ENCODE measurements at places on chromosomes 1 and 21.

- no peak for DNase-seq
Observed at GRCh38 chr1:81170721-81171120, 630.0 kb upstream of the ADGRL2 start.

DNA sequence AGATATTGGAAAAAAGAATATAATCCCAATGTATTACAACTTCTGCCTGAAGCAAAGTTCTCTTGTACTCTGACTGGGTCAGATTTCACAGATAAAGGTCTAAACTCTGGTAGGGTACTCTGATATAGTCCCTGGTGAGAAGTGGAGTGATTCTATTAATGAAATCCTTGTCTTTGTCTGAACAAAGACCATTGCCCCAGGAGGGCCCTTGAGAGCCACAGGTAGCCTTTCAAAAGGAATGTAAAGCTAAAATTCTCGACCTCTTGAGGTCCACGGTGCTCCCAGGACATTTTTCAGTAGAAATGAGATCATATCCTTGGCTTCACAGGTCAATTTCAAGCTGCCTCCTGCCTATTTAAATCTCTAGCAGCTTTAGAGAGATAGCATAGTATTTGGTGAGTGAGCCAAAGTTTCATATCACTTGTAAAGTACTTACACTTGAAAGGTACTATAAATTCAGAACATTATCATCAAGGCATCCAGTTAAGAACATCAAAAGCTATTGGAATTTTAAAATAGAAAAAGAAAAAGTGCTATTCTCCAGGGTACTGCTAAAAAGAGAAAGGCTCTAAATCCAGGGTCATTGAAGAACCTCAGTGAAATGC lies 10.1 kb downstream of the TNNI3K start:
- no peak for DNase-seq

DNA sequence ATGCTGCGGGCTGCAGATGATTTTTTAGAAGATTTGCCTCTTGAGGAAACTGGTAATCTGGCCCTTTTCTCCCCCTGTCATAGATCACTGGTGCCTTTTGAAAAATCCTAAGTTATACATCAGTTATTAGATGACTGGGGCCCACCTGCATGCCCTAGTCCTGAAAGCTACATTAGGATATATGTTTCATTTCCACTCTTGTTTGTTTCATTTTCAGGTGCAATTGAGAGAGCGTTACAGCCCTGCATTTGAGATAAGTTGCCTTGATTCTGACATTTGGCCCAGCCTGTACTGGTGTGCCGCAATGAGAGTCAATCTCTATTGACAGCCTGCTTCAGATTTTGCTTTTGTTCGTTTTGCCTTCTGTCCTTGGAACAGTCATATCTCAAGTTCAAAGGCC lies 8.1 kb upstream of the IFI44 start:
- DNase-seq, result no peak

DNA sequence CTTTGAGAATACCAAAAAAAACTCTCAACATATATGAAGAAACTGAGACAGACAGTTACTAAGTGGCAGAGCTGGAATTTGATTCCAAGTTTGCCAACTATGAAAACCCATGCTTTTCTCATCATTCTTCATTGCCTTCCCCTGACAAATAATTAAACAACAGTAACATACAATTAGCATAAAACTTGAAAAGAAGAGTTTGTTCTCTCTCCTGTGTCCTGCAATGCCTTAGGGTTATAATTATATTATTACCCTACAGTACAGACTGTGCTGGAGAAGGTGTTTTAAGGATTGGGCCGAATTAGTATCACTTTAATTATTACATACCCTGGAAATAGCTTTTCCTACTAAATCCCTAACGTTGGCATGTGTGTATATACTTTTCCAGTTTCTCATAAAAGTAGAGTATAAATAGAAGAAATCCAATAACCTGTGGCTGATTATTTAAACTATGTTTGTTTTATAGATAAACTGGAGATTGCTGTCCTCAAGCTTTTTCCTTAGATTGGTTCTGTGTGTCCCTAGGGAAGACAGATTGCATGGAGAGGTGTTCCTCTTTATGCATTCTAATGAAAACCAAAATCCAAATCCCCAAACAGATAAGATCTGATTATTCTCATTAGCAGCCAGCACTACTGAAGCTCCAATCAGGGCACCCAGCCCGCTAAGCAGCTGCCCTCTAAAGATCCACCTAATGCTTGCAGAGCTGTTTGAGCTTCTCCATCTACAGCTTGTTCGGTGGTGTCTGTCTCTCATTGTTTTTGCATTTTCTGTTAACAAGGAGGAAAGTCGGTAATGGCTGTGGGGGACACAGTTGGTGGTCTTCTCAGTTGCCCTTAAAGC lies 156.3 kb downstream of the TM2D1 start:
- DNase-seq, result no peak

- no peak for DNase-seq
Observed at GRCh38 chr1:84749427-84749826, 59.2 kb upstream of the SSX2IP start.

- DNase-seq, result no peak
Observed at GRCh38 chr1:56512724-56513494, 66.5 kb downstream of the PLPP3 start.

GRCh38 chr1:69191335-69191734 lies 376.4 kb upstream of the LRRC7 start:
- DNase-seq, result no peak

DNA sequence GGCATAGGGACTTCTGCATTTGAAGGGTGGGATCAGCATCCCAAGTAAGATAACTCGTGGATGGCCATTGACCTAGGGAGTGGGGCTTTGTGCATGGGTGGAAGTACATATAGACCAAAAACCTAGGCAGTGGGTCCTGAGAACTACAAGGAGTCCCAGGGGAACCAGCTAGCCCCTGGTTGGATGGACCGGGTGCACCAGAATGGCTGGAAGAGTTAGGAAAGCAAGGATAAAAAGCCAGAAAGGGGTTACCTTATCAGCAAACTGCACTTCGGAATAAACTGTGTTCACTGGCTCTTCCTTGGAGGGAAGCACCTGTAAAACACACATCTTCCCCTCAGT lies 26.6 kb upstream of the SLAMF6 start:
- no peak for DNase-seq

- no peak for DNase-seq
Observed at GRCh38 chr1:194940336-194941030, 1667.8 kb downstream of the KCNT2 start.

- peak; percentile 60 for DNase-seq
Observed at GRCh38 chr1:154970631-154971340, at the start of gene SHC1. Gene SHC1, minus strand, starts transcription at chr1:154970747. Its CDS starts 221 bp downstream, at chr1:154970526.

DNA sequence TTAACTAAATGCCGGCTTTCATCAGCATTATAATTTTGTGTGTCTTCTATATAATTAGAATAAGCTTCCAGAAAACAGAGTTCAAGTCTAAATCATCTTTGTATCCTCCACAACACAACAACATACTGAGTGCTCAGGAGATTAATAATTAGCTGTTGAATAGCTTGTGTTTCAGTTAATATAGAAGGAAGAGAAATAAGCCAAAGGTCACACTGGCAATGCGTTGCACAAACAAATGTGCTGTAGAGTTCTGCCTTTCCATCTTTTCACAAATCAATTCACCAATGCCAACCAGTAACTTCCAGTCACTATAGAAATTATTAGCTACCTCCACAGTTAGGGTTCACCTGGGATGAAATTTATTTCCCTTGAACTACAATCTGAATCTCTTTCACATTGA lies 132.0 kb downstream of the LMX1A start:
- DNase-seq, result no peak

GRCh38 chr1:6496365-6496721 lies 4.9 kb upstream of the PLEKHG5 start:
- DNase-seq, result no peak

GRCh38 chr1:101388904-101389546 lies 152.2 kb downstream of the S1PR1 start:
- DNase-seq, result no peak

DNA sequence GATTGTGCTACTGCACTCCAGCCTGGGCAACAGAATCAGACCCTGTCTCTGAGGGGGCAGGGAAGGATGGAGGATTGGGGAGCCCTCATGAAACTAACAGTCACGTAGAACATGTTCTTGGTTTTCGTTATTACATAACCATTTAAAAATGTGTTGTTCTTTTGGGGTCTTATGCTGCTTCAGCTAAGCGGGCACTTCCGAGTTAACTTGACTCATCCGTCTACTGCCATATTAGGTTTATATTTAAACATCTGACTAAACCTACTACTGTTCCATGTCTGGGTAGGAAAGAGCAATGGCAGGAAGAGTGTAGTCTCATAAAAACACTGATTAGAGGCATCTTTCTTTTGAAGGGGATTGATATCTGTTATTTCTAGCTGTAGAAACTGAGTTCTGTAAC lies 59.5 kb upstream of the BMP8A start:
- no peak for DNase-seq
